Transverse colon (tissue), 4 donors: ENCODE measurements at places on chromosomes 1 and 21. TPM values are rescaled to one million over a fixed set of nuclear protein-coding genes. Genes with fewer than 3 reads are reported as not detected.

RGS5 gene
- 55.6 TPM for total RNA-seq

COL8A2 gene
- 5.4 TPM for total RNA-seq

C1orf116 gene
- total RNA-seq: 27.7 TPM

- DNase-seq: no peak
Measured at GRCh38 chr1:74674278-74675048, 871 bp upstream of the ERICH3 start.

- no peak for DNase-seq
Measured at GRCh38 chr1:243751506-243751905, 98.5 kb downstream of the AKT3 start.

DNA sequence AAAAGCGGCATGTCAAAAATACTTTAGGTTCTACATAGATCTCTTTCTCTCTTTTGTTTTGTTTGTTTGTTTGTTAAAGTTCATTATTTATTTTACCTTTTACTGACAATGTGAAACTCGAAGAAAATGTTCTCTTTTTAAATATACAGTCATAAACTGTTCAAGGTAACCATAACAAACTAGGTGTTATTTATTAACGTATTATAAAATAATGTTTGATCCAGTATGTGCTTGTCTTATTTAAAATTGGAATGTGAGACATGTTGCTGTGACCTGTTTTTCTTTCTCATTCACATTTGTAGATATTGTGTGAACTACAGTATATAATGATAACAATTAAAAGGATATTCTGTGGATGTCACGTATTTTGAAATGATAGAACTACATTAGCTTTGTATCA, 5.9 kb upstream of the LEPR start:
- no peak for DNase-seq
